ENCODE measurements at places on chromosomes 4 and X.

GRCh38 chr4:98493296-98493695 lies 165.1 kb downstream of the TSPAN5 start:
- no peak for DNase-seq

DNA sequence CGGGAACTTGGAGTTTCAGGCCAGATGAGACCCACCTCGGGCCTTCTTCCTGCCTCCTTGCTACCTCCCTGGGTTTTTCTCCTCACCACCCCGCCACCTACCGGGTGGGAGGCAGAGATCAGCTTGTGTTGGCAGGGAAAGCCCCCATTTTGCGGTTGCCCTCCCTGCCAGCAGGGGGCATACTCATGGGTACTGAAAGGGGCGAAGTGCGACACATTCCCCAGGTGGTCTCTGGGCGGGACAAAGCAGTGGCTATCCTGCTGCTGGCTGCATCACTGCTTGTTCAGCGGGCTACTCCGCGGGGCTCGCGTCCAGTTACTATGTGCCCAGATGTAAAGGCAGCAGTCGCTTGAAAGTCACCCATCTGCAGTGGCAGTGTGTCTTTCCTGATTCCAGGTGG lies 330.3 kb downstream of the PDHA2 start:
- DNase-seq, result no peak

DNA sequence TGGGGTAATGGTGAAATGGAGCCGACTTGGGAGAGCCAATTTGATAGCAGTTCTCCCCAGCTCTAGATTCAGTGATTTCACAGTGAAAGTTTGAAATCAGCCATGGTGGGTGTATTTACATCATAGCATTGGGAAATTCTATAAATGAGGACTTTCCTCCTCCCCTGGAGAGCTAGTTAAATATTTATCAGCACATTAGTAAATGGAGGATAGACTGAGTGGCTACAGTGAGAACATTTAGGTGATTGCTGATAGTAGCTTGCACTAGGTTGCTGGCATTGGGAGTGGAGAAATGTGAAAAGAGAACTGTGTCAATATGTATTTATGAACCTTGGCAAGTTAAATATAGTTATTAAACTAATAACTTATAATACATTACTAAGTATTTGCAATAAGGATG lies 347.3 kb downstream of the CCSER1 start:
- DNase-seq, result no peak

- DNase-seq, result no peak
Measured at GRCh38 chr4:154818230-154818629, 37.2 kb downstream of the RBM46 start.

- no peak for DNase-seq
Measured at GRCh38 chr4:153676486-153676885, 7.6 kb upstream of the TLR2 start.

DNA sequence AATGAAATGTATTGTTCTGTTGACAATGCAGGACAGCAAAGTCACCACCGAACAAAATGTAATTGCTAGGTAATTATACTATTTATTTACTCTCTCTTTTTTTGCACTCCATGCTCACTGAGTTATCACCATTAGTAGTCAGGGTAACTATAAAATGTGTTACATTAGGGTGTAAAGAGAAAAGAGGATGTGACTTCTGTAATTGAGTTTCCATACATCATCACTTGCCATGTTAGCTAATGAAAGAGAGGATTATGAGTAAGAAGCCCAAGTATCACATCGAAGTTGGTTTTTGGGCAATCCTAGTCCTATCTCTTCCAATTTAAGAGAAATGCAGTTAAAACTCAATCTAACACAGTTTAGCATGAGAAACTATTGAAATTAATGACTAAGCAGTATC lies 7.6 kb downstream of the ZXDA start:
- DNase-seq, result no peak

DNA sequence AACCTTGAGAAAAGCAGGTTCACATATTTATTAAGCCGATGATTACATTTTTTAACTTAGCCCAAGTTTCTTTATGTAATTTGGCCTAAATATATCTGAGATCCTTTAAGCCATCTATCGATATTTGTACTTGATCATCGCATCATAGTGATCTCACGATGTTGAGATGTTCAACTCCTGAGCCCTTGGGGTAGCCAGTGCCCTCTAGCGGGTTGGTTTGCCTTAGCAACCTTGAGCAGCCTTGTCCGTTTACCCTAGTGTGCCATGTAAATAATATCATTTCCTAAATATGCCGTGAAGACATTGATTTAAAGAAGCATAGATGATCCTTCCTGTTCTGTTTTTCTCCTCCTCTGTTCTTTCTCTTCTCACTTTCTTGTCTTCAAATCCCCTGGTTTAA lies 432.2 kb downstream of the RPA4 start:
- DNase-seq, result no peak

Data from stimulated activated CD4-positive, alpha-beta T cell treated with anti-CD3 and anti-CD28 coated beads, Interleukin-15, amount 100 ng/mL, for 48 hours (primary cell).